ENCODE measurements at places on chromosomes 16 and 17.

- DNase-seq: no peak
These were observed 152.6 kb downstream of the CMIP start for GRCh38 chr16:81597079-81597658.

- DNase-seq: no peak
These were observed 5.1 kb upstream of the MT3 start for GRCh38 chr16:56584276-56584675.

GRCh38 chr17:80071116-80071841 lies 30.1 kb upstream of the GAA start:
- no peak for DNase-seq

DNA sequence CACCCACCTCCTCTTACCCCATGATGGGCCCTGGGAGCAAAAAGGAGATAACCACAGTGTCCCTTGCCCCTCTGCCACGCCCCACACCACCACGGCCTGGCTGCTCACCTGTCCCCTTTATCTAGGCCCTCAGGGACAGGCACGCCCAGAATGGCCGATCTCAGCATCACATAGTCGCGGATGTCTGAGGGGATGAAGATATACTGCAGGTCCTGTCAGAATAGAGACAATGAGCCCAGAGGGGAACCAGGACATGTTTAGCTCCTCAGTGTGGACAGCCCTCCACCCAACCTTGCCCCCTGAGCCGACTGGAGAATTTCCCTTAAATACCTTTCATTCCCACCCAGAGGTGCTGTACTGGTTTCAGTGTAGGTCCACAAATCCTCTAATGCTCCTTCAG lies 15.2 kb downstream of the ST6GALNAC2 start:
- DNase-seq: no peak

DNA sequence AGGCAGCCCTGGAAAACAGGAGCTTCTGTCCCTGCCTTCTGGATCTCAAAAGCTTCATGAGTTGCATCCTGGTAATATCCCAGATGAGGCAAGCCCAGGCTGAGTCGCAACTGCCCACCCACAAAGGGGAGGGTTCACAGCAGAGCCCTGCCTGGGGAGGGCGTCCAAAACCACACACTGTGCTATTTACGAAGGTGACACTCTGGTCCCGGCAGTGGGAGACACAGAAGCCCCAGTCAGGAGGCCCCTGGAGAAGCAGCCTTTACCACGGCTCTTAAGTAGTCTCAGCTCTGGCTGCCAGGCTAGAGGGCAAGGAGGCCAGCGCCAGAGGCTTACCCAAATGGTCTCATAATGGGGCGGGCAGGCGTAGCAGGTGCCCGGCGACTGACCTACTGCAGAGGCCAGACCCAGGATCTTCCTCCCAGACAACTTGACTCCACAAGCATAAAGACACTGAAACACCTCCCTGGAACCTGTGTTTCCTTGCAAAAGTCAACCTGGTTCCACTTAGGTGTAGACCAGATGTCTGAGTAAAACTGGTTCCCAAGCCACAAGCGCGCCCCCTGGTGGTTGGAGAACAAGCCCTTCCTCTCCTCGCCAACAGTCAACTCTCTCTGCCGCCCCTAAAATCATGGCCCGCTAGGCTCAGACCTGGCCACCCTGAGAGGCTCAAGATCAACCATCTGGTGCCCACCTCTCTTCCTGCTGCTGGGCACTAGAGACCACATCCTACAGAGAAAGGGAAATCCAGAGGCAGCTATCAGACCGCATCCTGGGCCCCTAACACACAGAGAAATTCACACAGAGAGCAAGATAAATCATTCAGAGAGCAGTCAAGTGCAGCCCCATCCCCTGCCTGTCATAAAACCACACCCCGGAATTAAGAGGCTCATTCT lies 5.2 kb downstream of the AXIN2 start:
- DNase-seq: no peak

Data from left forelimb (tissue), 1 donor.